ENCODE measurements at places on chromosomes 2 and 18. TPM values are rescaled to one million over a fixed set of nuclear protein-coding genes. Genes with fewer than 3 reads are reported as not detected.

GRCh38 chr2:8159211-8159965 lies 522.5 kb upstream of the ID2 start:
- no peak for DNase-seq

DNA sequence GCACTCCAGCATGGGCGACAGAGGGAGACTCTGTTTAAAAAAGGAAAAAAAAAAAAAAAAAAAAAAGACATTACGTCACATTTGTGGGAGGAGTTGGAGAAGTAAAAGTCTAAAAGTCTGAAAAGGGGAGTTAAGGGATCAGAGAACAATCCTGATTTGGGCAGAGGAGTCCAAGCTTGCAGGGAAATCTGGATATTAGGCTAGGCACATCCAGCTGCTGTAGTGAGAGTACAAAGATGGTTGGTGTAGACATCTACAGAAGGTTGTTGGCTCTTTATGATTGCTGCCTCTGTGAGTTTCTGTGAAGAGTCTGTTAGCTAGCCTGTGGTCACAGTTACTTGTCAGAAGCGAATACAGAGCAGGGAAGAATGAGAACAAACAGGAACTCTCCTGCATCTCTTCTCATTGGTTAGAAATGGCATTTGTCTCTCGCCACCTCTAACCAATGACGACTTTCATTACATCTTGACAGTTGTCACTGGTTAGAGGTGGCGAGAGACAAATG lies 3.3 kb upstream of the OSBPL6 start:
- DNase-seq: no peak

DNA sequence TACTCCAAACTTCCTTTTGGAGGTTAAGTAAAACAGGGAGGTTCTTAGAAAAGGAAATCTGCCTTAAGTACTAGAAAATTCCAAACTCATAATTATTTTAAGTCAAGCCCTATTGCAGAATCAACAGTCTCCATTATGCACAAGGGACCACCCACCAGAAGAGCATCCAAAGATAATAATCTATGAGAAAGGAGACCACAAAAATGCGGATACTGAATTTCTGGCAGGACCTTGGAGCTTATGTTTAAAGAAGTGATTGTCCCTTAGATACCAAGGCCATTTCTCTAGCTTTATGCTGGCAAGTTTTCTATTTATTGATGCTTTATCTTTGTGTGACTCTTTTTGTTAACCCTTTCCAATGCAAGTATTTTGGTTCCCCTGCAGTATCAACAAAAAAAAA lies 404.0 kb upstream of the MMADHC start:
- DNase-seq: no peak

GAD1 gene
- 2.6 TPM for total RNA-seq

DNA sequence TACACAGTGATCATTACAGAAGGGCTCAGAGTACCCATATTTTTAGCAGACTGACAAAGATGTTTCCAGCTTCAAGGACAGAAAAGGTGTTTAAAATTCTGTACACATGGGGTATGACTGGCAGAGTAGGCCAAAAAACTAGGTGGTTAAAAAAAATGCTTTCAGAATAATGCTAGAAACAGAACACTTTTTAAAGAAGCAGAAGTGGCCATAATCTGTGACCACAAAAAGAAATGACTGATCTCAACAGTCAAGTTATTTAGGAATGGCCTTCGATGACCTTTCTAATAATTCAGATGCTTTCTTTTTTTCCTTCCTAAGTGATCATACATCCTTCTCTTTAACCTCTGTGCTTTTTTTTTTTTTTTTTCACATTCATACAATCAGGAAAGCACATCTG lies 4.1 kb upstream of the AQP4 start:
- DNase-seq: no peak

GALNT3 gene
- 4.1 TPM for total RNA-seq

DNA sequence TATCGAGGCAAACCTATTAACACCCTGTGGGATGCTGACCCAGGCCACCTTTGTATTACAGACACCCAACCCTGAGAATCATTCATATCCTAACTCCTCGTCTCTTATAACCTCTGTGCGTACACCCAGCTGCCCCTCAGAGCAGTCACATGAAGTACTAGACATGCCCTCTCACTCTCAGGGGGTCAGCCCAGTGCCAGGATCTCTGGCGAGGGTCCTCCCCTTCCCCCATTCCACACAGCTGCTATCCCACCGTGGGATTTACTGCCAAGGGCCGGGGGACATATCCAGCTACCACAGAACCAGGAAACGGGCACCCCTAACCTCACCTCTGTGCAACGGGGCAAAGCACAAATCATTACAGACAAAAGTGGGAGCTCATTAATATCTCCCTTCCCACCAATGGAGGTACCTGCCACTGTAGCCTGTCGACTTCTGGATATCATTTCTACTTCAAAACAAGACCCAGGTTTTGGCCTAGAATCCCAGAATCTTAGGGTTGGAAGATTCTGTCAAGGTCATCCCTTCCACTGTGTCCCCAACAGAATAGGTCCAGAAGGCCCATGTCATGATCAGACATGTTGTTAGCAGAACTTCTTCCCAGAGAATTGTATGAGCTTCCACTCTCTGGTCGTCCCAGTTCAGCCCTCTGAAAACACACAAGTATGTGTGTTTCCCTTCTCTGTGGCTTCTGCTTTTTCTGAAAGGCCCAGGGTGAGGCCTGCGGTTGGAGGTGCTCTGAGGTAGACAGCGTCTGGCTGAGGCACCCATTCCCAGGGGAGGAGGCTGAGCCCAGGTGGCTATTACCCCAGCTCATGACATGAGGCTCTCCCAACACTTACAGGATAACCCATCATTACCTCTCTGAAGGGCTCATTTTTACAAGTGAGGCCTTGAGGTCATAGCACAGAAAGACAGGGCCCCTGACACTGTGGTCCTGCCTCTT lies 1.7 kb downstream of the TMBIM1 start:
- DNase-seq: peak; percentile 65

GRCh38 chr18:65704046-65704445 lies 46.8 kb upstream of the CDH7 start:
- no peak for DNase-seq

NCKAP1 gene
- 18.8 TPM for total RNA-seq

IMP4 gene
- 125 TPM for total RNA-seq

PPIG gene
- 52.3 TPM for total RNA-seq

DNA sequence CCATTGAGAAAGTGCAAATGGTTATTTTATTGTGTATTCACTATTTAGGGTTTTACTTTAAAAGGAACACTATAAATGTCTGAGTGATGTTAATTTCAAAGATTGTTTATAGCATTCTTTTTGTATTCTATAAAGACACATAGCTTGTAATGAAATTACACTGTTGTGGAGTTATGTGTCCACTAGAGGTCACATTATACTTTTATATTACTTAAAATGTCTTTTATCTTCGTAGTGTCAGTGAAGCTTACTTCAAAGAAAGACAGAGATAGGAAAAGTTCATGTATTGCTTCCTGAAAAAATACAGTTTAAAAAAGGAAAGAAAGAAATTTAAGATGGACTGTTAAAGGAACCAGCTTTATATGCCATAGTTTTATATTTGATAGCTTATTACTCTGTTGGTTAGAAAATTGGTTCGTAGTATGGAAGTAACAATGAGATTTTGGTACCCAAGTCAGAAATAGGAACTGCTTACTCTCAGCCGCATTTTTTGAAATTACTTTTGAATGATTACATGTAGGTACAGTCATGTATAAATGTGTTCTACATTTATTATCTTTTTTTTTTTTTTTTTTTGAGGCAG lies 20.5 kb downstream of the APLF start:
- DNase-seq: no peak

PKDCC gene
- not detected for total RNA-seq

GRCh38 chr2:239932881-239933735 lies 92.0 kb downstream of the NDUFA10 start:
- peak; percentile 3 for DNase-seq

GRCh38 chr18:55547705-55548056 lies 40.3 kb downstream of the TCF4 start:
- DNase-seq: no peak

CGREF1 gene
- 2.9 TPM for total RNA-seq

- peak; percentile 76 for DNase-seq
Measured at GRCh38 chr18:13608791-13609532, 117.4 kb downstream of the FAM210A start.

GRCh38 chr18:79422022-79422782 lies 26.5 kb downstream of the NFATC1 start:
- DNase-seq: no peak

DNA sequence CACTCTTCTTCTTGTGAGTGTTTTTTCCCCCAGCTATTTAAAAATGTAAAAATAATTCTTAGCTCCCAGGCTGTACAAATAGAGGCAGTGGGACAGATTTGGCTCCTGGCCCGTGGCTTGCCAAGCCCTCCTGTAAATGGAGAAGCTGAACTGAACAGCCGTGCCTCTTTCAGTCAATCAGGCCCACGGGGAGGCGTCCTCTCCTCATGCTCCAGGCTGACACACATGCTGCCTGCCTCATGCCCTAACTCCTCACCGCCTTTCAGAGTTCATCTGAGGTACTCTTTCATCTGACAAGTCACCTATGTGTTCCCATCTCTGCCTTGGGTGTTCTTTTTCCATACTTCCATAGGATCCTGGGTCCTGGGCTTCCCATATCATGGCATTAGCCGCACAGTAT lies 58.9 kb downstream of the BMP10 start:
- no peak for DNase-seq

DNA sequence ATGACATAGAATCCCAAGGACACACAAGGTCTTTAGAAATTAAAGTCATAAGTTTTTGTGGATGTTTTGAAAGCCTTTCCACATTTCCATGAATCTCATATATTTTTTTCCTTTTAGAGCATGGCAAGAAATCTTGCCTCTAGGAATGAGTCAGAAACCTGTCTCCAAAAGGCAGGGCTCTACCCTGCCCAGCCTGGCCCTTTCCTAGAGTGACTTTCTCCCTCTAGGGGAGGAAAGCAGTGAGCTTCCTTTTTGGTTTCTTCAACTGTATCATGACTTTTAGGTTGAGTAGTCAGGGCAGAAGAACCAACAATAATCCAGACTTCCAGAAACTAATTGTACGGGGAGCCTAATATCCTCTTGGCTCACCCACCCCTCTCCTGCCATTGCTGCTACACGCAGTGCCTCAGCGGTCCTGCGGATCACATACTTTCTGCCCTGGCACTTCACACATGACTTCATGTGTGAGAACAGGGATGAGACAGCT lies 300.3 kb downstream of the AGPS start:
- no peak for DNase-seq

DNA sequence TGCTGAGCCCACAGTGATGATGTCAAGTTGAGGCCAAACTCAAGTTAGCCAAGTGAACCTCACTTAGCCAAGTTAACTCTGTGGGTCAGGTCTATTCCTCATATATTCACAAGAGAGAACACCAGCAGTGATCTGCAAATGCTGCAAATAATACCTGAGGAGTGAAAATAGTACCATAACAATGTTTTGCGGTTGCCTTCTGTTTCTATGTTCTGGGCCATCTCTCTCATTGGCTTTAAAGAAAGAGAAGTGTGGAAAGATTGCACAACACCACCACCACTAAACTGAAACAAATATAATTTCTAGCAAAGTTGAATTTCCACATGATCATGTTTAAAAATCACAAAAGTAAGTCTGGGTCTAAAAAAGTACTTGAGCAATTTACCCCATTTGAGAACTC lies 211.1 kb upstream of the GALNT5 start:
- no peak for DNase-seq

- DNase-seq: no peak
Measured at GRCh38 chr18:9104244-9104901, 1.9 kb downstream of the NDUFV2 start.

- DNase-seq: peak; percentile 49
Measured at GRCh38 chr2:222424276-222424728, at the start of gene SGPP2. TSS of gene SGPP2 (plus strand) at chr2:222424543. CDS start at chr2:222424603, 60 bp downstream.

- DNase-seq: no peak
Measured at GRCh38 chr18:44107187-44107586, 573.5 kb upstream of the SETBP1 start.

All from activated CD4-positive, alpha-beta memory T cell treated with anti-CD3 and anti-CD28 coated beads for 36 hours (primary cell).